Midbrain (tissue), 1 donor: ENCODE measurements at places on chromosomes 4 and X.

DNA sequence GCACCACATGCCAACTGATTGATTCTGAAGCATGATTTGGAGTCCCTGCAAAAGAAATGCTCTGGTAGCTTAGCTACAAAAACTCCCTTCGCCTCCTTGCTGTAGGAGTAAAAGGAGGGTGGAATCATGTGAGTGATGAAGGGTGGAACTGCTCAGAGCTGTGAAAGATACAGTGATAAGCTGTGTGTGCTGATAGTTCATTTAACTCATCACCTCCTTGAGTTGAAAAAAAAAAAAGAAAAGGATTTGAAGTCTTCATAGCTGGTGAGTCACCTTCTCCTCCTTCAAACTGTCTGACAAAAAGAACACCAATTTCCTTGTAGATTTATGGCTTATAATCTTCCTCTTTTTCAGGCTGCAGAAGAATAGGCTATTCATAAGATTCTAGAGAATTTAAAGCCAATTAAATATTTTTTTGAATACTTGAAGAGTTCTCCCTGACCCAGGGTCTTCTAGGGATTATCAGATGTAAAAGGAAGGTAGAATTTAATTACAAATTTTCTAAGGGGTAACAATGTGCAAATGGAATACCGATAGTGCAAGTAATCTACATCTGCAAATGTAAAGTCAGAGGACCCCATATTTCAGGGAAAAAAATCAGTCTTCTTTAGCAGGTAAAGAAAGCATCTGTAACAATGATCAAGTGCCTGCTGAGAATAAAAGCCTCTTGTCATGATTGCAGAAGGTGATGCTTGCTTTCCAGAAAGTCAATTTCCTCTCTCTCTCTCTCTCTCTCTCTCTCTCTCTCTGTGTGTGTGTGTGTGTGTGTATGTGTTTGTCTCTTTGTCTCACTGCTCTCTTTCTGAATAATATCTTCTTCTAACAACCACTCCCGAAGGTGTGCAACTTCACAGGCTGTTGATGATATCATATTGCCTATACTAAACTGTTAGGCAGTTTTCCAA, 208.8 kb upstream of the VEGFC start:
- DNase-seq, result no peak

GRCh38 chr4:165986956-165987698, 114.1 kb downstream of the TLL1 start:
- no peak for DNase-seq

GRCh38 chr4:8708401-8709021, 115.9 kb downstream of the CPZ start:
- DNase-seq, result no peak

- no peak for DNase-seq
These were observed 33.3 kb upstream of the VCX2 start for GRCh38 chrX:8204169-8204935.

- no peak for DNase-seq
These were observed 2.8 kb downstream of the PSMD10 start for GRCh38 chrX:108088511-108088910.

DNA sequence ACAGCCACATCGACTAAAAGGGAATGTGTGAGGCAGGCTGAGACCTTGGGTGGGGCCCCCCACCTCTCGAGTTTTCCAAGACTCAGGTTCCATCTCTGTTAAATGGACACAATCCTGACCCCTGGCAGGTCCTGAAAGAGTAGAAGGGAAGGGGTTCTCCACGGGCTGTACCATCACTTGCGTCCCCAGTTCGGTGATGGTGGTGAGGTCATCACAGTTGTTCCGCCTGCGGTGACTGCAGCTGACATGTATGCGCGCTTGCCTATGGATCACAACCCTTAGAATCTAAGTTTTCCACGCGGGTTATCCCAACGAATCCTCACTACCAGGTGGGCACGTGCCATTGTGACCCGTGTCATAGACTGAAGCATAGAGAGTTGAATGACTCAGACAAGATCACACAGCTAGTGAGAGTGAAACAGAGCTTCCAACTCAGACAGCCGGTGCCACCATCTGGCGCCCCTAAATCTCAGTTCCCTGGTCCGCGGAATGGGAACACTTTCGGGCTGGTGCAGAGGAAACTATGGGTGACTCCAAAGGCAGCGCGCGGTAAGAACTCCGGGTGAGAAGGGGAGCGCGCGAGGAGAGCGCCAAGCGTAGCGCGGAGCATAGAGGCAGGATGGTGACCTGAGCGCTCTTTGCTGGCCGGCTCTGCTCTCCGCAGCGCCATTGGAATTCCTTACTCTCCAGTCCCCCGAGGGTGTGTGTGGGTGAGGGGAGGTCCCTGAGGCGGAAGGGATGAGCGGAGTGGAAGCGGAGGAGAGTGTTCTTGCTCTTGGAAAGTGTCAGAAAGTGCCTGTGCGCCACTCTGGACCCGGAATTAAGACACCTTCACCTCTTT, 10.5 kb downstream of the MSX1 start:
- no peak for DNase-seq

DNA sequence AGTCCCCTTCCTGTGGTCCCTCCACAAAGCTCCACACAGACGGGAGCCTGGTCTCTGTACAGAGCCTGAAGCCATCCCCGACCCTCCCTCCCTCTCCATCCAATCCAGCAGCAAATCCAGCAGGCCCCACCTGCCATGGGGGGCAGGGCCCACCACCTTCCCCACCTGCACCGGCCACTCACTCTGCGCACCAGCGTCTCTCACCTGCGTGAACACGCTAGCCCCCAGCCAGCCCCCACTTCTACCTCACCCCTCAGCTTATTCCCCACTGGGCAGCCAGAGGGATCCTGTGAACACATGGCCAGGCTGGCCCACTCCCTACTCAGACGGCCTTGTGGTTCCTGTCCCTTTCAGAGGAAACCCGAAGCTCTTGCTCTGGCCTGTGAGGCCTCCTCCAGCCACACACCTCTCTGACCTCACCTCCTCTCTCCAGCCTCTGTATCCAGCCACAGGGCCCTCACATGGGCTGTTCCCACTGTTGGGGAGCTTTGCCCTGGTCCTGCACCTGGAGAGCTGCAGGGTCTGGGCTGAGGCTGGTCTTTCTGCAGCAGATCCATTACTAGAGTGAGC, 70.9 kb downstream of the WFS1 start:
- no peak for DNase-seq

DNA sequence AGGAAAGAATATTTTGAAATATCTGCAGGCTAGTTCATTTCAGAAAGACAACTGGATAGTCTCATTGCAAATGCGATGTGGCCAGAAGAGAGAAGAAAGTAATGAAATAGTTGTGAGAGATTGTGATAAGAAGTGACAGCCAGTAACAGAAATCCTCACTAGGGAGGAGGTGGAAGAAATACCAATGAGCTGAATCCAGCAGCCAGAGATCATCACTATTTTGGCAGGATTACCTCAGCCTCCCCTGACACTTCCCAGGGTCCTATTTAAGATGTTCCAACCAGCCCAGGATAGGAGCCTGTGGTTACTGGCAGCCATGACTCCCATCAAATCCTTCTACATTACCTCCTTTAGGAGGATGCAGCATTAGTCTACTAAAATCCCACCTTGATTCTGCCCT, 76.7 kb upstream of the ARHGAP24 start:
- no peak for DNase-seq

DNA sequence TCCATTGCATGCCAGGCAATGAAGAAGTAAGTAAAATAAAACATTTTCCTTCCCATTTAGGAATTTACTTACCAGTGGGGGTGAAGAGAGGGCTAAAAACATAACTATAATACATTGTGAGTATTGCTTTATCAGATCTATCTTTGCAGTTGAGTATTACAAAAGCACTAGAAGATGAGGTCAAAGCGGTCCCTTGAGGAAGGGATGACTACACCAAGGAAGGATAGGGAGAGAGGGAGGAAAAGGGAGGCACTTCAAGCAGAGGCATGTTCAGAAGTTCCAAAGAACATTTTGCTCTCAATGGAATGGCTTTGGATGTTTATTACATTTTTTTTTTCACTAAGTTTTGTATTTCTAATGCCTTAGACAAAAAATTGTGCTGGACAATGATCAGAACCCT, 127.8 kb downstream of the TET2 start:
- DNase-seq, result no peak

DNA sequence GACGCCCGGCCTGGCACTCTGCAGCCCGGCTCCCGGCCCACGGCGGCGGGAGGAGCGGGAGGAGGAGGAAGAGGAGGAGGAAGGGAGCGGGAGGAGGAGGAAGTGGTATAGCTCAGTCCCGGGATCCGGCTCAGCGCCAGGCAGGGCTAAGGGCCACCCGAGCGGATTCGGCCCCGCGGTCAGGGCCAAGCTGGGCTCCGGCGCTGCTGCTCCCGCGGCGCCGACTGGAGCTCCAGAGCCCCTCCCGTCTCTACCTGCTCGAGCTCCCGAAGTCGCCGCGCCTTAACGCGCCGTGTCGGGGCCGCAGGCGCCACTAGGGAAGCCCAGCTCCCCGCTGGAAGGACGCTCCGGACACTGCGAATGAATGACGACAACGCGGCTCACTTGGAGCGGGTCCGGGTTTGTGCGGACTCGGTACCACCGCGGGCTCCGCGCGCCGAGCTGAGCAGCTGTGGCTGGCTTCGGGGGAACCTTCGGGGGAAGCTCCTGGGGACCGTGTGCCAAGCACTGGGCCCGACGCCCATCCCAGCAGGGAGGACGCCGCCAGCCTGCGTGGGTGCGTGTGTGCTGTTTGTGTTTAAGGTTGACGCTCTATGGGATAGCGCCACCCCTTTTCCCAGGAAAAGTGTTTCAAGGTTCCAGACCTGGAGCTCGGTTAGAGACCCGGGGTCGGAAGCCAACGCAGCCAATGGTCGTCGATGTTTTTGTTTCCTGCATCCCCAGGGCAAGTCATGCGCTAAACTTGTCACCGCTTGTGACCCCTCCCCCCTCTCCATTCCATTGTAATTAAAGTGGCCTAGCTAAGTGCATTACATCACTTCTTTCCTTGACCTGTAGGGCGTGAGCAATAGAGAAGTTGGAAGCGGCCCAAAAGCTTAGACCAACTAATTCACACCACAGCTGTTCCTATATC, at the start of gene TBC1D9:
TSS of gene TBC1D9 (minus strand) at position 67 of the 913 bp plus-strand sequence. CDS start 340 bp downstream, outside the sequence.
- DNase-seq, result peak; percentile 40

DNA sequence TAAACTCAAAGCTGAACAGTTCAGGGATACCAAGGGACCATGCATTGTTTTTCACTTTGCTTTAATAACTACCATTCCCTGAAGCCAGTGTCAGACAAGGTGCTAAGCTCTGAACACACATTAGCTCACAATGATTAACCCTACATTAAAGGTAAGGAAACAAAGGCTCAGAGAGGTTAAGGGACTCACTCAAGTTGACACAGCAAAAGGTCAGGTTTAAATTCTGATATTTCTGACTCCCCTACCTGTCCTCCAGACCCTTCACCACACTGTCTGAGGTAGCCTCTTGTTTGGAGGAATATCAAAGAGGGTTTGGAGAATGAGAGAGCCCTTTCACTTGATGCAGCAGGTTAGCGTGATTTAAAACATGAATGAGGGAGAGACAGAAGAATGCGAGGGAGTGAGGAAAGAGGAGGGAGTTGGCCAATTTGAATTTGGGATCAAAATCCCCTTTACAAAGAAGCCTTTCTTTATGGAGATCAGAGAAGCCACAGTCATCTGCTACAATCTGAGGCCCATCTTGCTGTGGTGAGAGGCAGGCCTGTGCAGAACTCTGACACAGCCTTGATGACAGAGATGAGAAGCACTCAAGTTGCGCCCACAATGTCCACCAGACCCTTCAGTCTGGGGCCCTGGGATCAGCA, 103.5 kb downstream of the FHDC1 start:
- no peak for DNase-seq

DNA sequence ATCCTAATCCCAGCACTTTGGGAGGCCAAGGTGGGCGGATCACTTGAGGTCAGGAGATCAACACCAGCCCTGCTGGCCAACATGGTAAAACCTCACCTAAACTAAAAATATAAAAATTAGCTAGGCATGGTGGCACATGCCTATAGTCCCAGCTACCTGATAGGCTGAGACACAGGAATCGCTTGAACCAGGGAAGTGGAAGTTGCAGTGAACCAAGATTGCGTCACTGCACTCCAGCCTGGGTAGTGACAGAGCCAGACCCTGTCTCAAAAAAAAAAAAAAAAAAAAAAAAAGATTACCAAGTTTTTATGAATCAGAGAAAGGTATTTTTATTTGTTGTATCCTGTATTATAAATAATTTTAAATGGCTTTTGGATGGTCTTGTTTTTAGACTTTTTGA, 15.1 kb downstream of the TRAPPC11 start:
- no peak for DNase-seq

DNA sequence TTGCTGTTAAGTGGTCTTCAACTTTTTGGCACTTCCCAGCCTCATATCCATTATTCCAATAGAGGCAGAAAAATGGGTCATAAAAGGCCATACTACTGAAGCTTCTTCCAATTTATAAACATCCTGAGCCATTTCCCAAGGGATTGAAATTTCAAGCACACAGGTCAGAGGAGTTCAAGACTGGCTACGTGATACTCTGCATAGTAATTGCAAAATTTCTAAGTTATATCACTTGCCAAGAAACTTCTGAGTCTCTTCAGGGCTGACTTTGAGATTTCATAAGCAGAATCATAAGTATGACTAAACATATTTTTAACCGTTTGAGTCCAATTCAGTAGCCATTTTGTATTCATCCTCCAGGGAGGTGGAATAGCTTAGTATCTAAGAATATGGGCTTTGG, 75.6 kb upstream of the RXFP1 start:
- DNase-seq, result no peak

- no peak for DNase-seq
These were observed 30.6 kb downstream of the ANXA5 start for GRCh38 chr4:121666091-121666679.

GRCh38 chr4:7425124-7425523, 9.6 kb downstream of the PSAPL1 start:
- DNase-seq, result no peak

GRCh38 chr4:183639291-183639690, 19.7 kb downstream of the RWDD4 start:
- DNase-seq, result no peak

- no peak for DNase-seq
These were observed 175.9 kb downstream of the DCLK2 start for GRCh38 chr4:150253965-150254630.

GRCh38 chr4:15294202-15294601, 133.6 kb upstream of the C1QTNF7 start:
- no peak for DNase-seq

GRCh38 chr4:138663883-138664282, 351.7 kb upstream of the NOCT start:
- no peak for DNase-seq

DNA sequence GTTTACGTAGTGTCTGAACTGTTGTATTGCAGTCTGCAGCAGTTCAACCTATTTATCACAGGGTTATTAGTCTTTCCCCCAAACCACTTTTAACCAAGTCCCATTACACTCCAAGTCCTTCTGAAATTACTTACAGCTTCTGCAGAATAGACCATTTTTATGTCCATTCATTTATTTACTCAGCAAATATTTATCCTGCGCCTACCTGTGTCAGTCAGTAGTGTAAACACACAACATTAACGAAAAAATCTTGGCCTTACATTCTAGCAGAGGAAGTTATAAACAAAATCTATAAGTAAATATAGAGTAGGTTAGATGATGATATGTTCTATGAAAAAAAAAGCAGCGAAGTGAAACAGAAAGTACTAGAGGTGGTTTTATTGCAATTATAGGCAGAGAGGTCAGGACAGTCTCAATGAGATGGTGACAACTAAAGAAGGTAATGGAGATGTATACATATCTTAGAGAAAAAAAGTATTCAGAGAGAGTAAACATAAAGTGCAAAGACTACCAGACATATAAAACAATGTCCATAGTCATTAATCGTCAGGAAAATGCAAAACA, 534.7 kb downstream of the KCNIP4 start:
- no peak for DNase-seq

- no peak for DNase-seq
These were observed 25.6 kb downstream of the MAEA start for GRCh38 chr4:1315306-1315705.

GRCh38 chr4:128570387-128570975, 239.0 kb upstream of the JADE1 start:
- DNase-seq, result no peak

- DNase-seq, result no peak
These were observed 123.8 kb upstream of the DDIT4L start for GRCh38 chr4:100314057-100314456.
